Lower lobe of right lung (tissue), 2 donors: ENCODE measurements at places on chromosomes 3 and 15. TPM values are rescaled to one million over a fixed set of nuclear protein-coding genes. Genes with fewer than 3 reads are reported as not detected.

WNT7A gene
- total RNA-seq = 4.1 TPM

CAV3 gene
- total RNA-seq = not detected

DLL4 gene
- total RNA-seq = 21.3 TPM

TMEM44 gene
- total RNA-seq = 22.7 TPM

ZNF662 gene
- 7.3 TPM for total RNA-seq
